ENCODE measurements at places on chromosomes 1 and 21.

DNA sequence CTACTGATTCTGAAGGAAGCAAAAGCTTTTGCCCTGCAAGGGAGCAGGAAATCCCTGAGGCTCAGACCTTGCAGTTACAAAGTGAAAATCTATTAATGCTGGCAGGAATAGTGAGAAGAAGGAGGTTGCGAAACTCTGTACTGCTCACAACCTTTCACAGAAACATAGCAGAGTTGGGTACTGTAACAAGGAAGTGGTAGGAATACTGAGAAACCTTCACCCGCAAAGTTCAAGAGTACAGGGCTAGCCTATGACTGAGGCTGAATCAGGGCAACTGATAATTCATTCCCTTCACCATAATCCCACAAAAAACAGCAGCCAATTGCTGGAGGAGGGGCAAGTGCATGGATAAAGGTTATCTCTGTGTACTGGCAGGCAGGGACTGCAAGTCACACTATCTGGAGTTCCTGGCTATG lies 23.9 kb upstream of the KCTD3 start:
- peak; percentile 85 for DNase-seq

- no peak for DNase-seq
These were observed 101.9 kb downstream of the RGS21 start for GRCh38 chr1:192418552-192419285.

DNA sequence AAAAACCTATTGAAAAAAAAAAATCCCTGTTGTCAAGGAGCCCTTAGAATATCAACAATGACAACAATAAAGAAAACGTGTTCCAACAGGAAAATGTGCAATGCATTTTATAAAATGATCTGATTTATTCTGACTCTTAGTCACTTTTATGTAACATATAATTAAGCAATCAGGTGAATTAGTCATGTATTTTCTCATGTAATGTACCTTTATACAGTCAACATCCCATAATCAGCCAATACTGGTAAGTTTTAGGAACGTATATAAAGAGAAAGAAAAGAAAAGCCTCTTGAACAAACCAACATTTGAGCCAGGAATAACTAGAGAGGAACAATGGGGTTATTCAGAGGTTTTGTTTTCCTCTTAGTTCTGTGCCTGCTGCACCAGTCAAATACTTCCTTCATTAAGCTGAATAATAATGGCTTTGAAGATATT lies at the start of gene CLCA4:
TSS of gene CLCA4 (plus strand) at position 292 of the 435 bp plus-strand sequence. CDS start at position 334, 42 bp downstream.
- DNase-seq = no peak

DNA sequence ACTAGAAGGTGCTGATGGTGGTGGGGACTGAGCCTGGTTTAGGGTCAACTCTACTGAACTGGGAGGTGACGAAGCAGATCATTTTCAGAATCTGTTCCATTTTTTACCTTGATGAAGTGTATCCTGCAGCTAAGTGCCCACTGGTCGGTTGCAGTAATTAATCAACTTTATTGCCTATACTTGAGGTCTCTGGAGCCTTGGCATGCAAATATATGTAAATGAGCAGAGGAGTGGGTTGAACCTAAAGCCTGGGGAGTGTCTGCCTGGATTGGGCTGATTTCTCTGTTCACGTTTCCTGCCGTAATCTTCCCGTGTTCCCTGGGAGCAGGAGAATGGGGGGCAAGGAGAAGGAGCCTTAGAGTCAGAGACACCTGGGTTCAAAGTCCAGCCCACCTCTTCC lies 286.8 kb downstream of the PTPRU start:
- DNase-seq = no peak

DNA sequence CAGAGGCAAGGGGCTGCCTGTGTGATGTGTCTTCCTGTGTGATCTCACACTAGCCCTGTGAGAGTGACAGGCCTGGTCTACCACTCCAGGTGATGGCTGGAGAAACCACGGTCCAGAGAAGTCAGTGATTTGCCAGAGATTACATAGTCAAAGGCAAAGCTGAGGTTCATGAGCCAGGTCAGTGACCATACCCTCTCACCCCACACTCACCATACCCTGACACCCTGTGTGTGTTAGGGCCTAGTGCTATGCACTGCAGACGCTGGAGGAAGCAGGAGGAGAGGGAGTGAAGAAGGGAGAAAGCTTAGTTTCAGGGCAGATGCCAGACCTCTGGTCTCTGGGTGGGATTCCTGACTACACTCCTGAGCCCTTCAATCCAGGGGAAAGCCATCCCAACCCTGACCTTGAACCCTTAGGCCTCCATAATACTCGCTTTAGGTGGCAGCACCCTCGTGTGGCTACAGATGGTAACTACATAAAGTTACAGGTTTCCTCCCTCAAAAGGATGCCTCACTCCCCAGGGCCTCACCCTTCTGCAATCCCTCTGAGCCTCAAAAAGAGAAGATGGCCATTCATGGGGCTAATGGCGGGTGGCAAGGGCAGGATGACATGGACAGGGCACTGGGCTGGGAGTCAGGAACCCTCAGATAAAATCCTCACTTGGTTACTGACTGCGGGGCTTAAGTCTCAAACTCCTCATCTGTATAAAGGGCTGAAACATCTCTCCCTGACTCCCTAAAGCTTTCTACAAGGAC lies 20.8 kb upstream of the SDC3 start:
- peak; percentile 55 for DNase-seq

DNA sequence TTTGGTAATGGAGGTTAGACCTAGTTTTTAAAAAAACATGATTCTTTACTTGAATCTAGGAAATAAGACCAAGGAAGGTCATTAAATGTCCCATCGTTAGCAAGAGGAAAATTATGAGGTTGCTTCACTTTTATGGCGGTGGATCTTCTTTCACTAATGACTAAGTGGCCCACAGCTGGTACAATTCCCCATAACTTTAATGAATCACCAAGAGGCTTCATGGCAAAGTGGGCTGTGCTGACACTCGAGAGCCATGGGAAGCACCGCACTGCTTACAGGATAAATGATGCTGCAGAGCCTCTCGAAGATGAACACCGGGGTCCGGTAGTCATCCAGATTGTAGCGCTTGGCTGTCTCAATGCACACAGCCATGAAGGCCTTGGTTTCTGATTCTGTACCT lies 108.8 kb downstream of the UBR4 start:
- DNase-seq = no peak

GRCh38 chr1:147162093-147162492 lies 10.2 kb downstream of the PRKAB2 start:
- DNase-seq = no peak

GRCh38 chr1:64496606-64497005 lies 26.7 kb downstream of the CACHD1 start:
- no peak for DNase-seq

GRCh38 chr1:30684259-30684658 lies 39.1 kb downstream of the MATN1 start:
- no peak for DNase-seq

GRCh38 chr1:5643360-5644107 lies 348.7 kb downstream of the NPHP4 start:
- DNase-seq = no peak

GRCh38 chr1:86965827-86966182 lies 51.4 kb downstream of the HS2ST1 start:
- no peak for DNase-seq

DNA sequence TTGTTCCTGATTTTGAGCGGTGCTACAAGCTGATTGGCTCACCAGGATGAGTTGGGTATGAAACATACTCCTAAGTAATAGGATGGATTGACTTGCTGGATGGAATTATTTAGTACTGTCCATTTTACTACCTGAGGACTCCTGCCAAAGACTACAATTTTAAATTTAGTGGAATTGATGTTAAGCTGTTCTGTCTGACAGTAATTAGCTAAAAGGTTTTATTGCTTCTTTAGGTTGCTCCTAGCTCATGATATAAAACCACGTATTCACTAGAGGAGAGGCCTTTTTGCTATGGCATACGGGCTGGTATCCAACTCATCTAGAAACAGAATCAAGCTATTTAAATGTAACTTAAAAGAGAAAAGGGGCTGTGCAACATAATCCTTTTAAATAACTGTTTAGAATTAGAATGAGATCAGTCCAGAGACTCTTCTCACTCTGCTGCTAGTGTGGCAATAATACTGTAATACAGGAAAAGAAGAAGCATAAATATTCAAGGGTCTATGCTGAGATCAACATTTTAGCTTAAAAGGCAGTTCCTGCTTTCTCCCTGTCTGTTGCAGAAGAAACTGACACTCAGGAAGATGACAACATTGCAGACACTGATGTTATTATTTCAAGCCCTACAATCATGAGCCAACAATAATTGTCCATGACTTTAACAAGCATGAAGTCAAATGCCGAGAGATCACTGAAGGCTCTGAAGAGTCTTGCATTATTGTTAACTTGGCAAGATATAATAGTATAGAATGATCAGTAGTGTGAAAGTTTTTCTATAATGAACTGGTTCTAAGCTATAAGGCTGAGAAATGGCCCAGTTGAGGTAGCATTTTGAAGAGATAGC lies 258.7 kb upstream of the ADGRL4 start:
- DNase-seq = peak; percentile 9

DNA sequence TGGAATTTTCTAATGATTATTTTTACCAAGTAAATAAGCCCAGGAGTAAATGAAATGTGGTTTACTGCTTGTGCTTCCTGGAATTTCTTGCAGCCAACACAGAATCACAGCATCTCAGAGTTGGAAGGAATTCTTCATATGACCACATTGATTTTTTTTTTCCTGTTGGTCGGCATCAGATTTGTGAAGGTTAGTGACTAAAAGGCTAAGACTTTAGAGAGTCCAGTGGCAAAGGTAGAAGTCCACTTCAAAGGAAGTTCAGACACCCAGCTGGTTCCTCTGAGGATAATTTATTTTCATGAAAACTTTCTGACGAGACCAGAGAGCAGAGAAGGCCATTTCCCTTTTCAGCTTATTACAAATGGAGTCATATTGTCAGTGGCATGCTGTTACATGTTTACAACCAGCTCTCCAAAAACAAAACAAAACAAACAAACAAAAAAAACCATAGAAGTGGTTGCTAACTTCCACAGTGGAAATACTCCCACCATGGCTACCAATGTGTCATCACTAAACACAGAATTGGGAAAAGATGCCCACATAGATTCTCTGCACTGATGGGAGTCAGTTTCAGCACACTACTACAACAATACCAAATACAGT lies 77.2 kb upstream of the CDC42BPA start:
- peak; percentile 89 for DNase-seq

GRCh38 chr1:214303141-214303930 lies 22.4 kb downstream of the SMYD2 start:
- no peak for DNase-seq

DNA sequence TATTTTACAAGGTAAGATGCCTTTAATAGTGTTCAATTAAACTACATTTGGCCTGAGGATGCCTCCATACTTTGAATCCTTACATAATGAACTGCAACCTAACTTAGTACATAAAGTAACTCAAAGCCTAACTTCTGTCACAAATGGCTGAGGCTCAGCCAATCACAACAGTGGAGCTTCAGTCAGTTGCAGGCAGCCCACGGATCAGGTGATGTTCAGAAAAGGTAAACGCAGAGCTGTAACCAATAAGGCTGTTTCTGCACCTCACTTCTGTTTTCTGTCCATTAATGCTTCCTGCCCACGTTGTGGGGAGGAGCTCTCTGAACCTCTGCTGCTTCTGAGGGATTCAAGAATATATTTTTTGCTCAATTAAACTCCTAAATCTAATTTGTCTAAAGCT lies 94.8 kb upstream of the KIAA0040 start:
- DNase-seq = no peak

DNA sequence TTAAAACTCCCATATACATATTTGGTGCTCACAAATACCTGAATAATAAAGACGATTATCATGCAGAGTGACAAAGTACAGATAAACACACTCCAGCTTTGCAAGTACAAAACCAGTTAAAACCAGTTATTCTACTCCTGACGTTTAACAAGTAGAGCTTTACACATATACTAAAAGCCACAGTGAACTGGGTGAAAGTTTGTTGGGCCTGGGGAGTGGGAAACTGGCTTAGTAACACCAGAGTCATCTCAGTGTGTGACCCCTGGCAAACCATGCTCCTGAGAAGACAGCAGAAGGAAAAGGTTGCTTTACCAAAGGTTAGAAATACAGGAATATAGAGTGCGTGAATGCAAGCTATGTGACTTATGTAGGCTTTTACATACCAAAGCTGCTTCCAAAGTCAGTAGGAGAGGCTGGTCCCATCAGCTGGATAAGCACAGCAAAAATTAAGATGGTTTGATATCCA lies 148.1 kb downstream of the NRIP1 start:
- no peak for DNase-seq

DNA sequence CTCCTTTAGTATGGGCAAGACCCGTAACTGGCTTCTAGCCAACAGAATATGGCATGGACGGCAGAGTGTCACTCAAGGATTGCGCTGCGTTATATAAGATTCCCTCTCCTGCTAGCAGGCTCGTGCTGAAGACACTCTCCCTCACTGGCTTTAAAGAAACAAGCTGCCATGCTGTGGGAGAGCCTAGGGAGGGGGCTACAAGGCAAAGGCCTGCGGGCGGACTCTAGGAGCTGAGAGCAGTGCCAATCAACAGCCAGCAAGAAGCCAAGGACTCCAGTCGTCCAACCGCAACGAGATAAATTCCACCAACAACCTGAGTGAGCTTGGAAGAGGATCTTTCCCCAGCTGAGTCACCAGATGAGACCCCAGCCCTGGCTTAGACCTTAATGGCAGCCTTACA lies 45.9 kb upstream of the GPR157 start:
- DNase-seq = no peak

DNA sequence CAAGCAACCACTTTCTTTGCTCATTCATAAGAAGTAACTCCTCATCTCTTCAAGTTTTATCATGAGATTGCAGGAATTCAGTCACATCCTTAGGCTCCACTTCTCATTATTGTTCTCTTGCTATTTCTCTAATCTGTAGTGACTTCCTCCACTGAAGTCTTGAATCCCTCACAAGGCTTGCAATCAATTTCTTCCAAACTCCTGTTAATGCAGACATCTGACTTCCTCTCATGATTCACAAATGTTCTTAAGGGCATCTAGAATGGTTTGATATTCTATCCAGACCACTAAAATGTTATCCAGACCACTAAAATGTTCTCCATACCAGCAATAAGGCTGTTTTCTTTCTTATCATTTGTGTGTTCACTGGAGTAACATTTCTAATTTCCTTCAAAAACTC lies 528.1 kb downstream of the DPYD start:
- DNase-seq = no peak

- peak; percentile 24 for DNase-seq
These were observed 74.7 kb upstream of the KCNK2 start for GRCh38 chr1:215007880-215008279.
